Motor neuron (in vitro differentiated cells): ENCODE measurements at places on chromosomes 4 and X.

DNA sequence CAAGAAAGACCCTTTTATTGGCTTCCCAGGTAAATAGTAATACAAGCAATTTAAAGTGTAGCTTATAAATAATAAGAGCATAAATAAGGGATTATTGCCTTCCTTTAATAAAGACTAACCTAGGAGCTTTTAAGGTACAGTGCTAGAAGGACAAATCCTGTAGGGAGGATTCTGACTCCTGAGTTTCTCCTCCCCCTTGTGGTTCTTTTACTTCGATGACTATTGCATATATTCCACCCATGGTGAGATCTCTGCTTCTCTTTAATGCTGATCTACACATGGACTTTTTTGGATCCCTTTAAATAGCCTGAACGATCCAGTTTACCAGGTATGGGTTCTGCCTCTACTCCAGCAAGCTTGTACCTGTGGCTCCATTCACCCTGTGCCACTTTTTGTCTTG is 2.5 kb downstream of the GALNT7 start:
- no peak for ATAC-seq

DNA sequence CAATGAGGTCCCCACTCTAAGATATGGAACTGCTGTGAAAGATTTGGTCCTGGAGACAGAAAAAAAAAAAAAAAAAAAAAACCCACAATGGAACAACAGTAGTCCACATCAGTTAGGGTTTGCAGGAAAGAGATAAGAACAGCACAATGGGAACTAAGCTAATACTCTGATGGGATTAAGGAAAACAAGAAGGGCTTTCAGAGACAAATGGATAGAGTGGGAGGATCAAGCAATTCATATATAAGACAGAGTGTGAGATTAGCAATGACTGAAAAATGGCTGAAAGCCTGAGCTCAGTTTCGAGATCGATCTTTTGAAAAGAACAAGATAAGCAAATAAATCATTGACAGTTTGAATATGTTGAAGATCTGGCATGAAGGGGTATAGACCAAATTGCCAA is 188.4 kb upstream of the TRPC5 start:
- ATAC-seq = no peak

DNA sequence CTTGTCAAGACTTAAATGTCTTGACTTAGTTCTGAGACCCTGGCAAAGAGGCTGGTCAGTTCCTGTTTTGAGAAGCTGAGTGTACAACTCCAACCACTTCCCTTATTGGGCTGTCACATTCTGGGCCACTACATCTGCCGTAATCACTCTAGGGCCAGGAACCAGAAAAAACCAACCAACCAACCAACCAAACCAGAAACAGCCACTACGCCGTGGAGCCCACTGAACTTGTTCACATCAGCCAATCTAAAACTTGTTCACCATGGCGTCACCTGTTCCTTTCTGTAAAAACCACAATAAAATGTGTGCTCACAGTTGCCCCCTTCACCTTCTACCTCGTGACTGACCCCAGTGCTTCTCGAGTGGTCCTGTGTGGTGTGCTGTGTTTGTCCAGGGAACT is 107.3 kb downstream of the JADE1 start:
- no peak for ATAC-seq

- ATAC-seq = no peak
These were observed 5.5 kb downstream of the ARL9 start for GRCh38 chr4:56511098-56511497.

DNA sequence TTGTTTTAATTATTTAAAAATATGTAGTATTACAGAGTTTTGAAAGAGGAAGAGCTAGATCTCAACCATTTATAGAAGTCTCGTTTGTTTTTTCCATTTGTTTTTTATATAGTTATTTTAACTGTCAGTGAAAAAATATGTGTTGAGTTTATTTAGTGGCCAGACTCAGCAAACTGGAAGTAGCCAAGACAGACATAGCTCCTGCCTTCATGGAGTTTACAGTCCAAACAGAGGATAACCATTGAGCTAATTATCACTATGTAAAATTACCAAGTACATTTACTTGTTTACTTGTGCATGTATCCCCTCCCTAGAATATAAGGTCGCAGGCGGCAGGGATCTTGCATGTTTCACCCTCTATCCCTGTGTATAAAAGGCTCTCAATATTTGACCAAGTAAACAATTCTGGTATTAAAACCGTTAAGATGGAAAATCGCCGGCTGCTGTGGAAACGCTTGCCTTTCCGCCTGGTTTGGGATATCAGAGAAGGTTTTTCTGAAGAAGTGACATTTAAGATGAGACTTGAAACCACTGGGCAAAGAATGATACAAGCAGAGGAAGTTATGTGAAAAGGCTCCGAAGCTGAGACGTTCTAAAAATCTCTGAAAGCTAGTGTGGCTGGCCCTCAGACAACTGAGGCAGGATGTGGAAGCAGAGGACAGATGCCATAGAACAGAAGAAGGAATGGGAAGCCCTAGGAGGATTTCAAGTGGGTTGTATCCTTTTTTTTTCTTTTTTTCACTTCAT is 1.3 kb upstream of the CCNI start:
- no peak for ATAC-seq

GRCh38 chrX:30904632-30905031 is 15.6 kb upstream of the TAB3 start:
- ATAC-seq = no peak

DNA sequence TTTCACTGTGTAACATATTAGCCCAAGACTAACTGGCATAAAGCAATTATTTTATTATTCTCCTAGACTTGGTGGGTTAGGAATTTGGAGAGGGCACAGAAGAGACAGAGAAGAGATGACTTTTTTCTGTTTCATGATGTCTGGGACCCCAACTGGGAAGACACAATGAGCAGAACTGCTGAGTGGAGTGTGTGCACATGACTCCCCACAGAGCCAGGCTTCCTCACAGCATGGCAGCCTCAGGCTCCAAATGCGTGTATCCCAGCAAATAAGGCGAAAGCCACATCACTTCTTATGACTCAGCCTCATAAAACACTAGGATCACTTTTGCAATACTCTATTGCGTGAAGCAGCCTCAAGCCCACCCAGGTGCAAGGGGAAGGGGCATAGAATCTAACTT is 68.4 kb downstream of the MFAP3L start:
- ATAC-seq = no peak

DNA sequence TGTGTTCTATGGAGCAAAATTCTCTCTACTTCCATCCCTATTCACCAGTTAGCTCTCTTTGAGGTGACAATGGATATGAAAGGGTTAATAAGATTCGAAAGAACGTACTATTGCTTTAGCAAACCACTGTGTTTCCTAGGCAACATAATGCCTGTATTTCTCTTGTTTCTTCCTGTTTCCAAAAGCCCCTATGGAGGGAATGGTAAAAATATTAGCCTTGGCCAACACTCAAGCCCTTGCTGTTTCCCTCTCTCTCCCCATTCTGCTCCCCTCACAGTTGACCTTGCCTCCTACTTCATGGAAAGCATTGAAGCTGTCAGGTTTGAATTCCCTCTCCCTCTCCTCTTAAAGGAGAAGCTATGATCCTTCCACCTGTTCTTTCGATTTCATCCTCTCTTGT is 9.6 kb upstream of the PGRMC1 start:
- no peak for ATAC-seq

DNA sequence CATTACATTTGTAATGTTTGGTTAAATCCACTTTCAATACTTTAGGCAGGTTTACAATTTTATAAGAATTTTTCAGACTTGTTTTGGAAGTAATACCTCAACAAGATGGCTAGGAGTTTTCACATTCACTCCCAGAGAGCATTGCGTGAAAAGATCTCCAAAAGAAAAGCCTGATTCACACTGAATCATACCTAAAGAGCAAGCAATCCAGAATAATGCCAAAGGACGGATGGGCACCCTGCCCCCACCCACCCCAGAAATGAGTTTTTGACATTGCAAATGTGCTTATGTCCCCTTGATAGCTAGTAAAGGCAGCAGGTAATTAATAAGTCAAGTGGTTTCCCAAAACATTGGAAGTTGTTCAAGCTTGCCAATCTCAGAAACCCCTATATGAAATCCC is 557.7 kb upstream of the TENM3 start:
- ATAC-seq = no peak

DNA sequence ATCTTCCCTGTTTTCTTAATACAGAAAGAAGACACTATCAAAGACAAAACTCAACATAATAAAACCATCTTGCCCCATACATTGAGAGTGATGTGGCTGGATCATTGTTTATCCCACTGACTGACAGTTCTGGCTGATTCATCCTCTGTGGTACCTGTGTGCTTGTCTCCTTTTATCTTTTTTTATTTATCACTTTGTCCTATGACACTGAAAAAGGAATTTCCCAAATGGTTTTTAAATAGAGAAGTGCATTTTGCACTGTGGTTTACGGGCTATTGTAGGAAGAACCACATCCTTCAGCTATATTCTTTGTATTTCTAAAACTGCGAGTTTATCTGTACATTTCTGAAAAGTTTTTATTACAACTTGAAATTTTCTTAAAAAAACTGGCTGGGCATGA is 15.0 kb downstream of the TTC29 start:
- no peak for ATAC-seq
